Lung microvascular endothelial cell (primary cell): ENCODE measurements at places on chromosomes 1 and 21. TPM values are rescaled to one million over a fixed set of nuclear protein-coding genes. Genes with fewer than 3 reads are reported as not detected.

GRCh38 chr1:183241471-183241870, 55.4 kb downstream of the LAMC2 start:
- DNase-seq, result no peak

GRCh38 chr1:31708324-31708723, 4.5 kb upstream of the COL16A1 start:
- DNase-seq, result no peak

DNA sequence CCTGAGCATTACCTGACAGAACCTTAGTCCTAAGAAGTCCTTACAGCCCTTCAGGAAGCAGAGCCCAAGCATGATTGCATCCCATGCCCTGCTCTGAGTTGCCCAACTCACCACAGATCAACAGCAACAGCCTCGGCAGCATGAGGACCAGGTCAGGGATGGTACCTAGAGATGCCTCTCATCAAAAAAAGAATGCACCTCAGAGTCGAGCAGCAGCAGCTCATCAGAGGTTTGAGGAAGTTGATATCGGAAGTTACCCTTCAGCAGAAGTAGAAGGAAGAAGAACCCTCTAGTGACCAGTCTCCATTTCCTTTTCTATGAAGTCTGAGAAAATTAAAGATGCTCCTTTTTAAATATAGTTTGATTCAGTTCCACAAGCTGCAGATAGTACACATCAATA, at the start of gene FCRL1:
Gene FCRL1, minus strand, starts transcription at position 225 of the 400 bp plus-strand sequence. Its CDS starts 83 bp downstream, at position 142.
- DNase-seq, result no peak

- no peak for DNase-seq
These were observed 31.1 kb downstream of the MEGF6 start for GRCh38 chr1:3580231-3580630.

- DNase-seq, result peak; percentile 67
These were observed 37.7 kb downstream of the SH3GLB1 start for GRCh38 chr1:86741947-86742572.

The EPHB2 gene
- 18.7 and 20.9 TPM in 2 replicates for total RNA-seq

- no peak for DNase-seq
These were observed 1.2 kb downstream of the SPRR2B start for GRCh38 chr1:153070243-153070642.

GRCh38 chr1:41351262-41352151, 9.7 kb upstream of the FOXO6 start:
- no peak for DNase-seq

The HSD11B1 gene
- under 0.01 TPM in 1 of 2 replicates, not detected in the other for total RNA-seq

DNA sequence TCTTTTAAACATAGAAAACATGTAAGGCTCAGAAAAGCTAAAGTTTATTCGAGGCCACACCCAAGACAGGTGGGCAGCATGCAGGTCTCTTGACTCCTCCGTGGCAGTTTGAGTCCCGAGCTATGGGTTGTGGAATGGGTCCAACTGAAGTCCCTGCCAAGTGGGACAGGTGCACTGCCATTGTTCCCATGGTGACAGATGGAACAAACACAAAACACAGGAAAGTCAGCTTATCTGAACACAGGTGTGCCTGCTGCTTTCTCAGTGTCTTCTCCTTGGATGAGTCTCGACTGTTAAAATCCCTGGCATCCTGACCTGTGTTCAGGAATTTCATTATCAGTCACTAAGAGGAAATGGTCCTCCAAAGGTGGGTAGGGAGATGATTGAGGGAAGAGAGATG, 99.0 kb upstream of the RAB4A start:
- DNase-seq, result no peak

DNA sequence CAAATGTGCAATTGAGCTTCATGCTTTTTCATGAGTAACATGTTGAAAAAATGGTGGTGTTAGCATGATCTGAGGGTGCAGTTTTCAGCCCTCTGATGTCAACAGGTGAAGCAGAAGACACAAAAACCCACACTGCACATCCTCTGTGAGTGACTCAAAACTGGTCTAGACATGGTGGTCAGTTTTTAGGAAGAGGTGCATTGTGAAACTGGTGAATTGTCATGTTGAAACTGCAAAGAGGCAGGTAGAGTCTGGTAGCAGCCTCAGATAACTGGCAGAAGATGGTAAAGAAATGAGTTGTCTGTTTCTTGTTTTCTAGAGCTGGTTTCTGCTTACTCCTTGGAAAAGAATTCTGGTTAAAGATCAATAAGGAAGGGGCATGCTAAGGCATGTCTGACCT, 97.3 kb upstream of the HMCN1 start:
- DNase-seq, result no peak

The RPE65 gene
- total RNA-seq, result not detected in 2 replicates

The TXLNA gene
- total RNA-seq, result 46.6 and 64.9 TPM in 2 replicates

- DNase-seq, result no peak
These were observed 70.8 kb upstream of the ATP1A1 start for GRCh38 chr1:116302281-116302680.

The NBPF10 gene
- total RNA-seq, result 0.22 and 0.40 TPM in 2 replicates

DNA sequence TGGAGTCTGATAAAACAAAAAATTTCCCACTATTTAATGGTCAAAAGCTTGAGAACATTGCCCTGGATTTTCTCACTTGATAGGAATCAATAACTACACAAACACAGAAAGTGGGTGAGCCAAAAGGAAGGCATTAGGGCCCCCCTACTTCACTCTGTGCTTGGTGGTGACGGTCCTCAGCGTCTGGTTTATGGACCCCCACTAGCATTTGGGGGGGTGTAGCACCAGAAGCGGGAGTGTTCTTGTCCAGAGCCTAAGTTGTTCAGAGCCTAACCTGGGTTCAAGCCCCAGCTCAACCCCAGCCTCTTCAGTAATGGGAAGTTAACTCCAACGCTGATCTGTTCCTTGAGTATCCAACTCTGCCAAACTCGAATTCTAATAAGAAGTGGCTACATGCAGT, 33.1 kb downstream of the STPG1 start:
- DNase-seq, result no peak

The CELA3A gene
- total RNA-seq, result not detected in 2 replicates

- DNase-seq, result no peak
These were observed 36.3 kb upstream of the RCC2 start for GRCh38 chr1:17475752-17476151.

GRCh38 chr1:66526036-66526435, 7.9 kb upstream of the SGIP1 start:
- DNase-seq, result no peak

- no peak for DNase-seq
These were observed 32.7 kb upstream of the CRB1 start for GRCh38 chr1:197235355-197235754.

GRCh38 chr1:34884961-34885360, 25.4 kb upstream of the SMIM12 start:
- DNase-seq, result no peak

The CELA3B gene
- under 0.01 TPM in 1 of 2 replicates, not detected in the other for total RNA-seq

- no peak for DNase-seq
These were observed 7.5 kb downstream of the CAPN8 start for GRCh38 chr1:223657978-223658377.

The SPRR2D gene
- total RNA-seq, result not detected in 2 replicates

DNA sequence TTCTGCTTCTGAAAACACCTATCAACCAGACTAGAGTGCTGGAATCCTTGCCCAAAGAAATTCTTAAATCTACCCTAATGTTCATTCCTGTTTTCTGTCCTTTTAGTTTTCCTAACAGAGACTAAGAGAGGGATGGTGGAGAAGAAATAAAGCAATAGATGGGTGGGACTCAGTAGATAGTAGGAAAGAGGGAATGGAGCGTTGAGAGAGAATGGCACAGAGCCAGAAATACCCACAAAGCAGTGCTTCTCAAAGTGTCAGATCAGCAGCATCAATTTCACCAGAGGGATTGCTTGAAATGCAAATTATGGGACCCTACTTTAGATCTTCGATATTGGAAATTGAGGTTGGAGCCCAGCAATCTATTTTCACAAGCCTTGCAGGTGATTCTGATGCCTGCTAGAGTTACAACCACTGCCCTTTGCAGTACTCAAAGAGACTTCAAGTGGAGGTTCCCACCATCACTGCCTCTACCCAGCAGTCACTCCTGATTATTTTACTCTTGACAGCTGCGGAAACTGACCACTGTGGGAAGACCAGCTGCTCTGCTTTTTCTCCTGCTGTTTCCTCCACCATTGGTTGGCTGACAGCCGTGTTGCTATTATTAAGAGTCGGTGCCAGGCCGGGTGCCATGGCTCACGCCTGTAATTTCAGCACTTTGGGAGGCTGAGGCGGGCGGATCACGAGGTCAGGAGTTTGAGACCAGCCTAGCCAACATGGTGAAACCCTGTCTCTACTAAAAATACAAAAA, 11.4 kb upstream of the PRPF3 start:
- DNase-seq, result peak; percentile 78

GRCh38 chr21:39332175-39332574, 16.7 kb downstream of the HMGN1 start:
- no peak for DNase-seq

GRCh38 chr1:230517786-230518185, 91.7 kb upstream of the PGBD5 start:
- no peak for DNase-seq

- DNase-seq, result no peak
These were observed 64.8 kb upstream of the LGALS8 start for GRCh38 chr1:236458996-236459395.

- DNase-seq, result no peak
These were observed 43.6 kb downstream of the CACHD1 start for GRCh38 chr1:64513545-64513944.

GRCh38 chr21:16842696-16843035, 670.2 kb upstream of the CXADR start:
- no peak for DNase-seq

The AGO4 gene
- 22.4 and 37.9 TPM in 2 replicates for total RNA-seq

DNA sequence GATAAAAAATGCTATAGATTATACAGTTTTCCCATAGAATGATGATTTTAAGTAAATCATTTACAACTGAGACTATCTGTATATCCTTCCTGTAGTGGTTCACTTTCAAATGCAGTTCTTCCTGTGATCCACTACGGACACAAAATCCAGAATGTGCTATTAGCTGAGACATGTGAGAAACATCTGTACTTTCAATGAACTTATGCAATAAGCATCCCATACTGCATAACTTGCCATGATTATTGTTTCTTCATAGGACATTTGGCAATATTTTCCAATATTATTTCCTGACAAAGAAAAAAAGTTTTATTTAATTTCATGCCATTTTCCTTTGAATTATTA, 83.5 kb upstream of the PRDX6 start:
- peak; percentile 28 for DNase-seq

DNA sequence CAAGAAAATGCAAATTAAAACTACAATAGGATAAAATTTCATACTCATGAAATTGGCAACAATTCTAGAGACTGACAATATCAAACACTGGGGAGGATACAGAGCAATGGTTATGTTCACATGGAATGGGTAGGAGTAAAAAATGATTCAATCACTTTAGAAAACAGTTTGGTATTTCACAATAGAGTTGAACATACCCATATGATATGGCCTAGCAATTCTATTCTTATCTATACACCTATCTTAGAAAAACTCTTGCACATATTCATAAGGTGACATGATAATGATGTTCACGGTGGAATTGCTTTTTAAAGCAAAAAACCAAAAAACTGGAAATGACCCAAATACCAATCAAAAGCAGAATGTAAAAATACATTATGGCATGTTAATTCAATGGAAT, 28.7 kb downstream of the PHC2 start:
- no peak for DNase-seq

The HSD3B2 gene
- not detected in 2 replicates for total RNA-seq
